ENCODE measurements at places on chromosomes 4 and X. TPM values are rescaled to one million over a fixed set of nuclear protein-coding genes. Genes with fewer than 3 reads are reported as not detected.

DNA sequence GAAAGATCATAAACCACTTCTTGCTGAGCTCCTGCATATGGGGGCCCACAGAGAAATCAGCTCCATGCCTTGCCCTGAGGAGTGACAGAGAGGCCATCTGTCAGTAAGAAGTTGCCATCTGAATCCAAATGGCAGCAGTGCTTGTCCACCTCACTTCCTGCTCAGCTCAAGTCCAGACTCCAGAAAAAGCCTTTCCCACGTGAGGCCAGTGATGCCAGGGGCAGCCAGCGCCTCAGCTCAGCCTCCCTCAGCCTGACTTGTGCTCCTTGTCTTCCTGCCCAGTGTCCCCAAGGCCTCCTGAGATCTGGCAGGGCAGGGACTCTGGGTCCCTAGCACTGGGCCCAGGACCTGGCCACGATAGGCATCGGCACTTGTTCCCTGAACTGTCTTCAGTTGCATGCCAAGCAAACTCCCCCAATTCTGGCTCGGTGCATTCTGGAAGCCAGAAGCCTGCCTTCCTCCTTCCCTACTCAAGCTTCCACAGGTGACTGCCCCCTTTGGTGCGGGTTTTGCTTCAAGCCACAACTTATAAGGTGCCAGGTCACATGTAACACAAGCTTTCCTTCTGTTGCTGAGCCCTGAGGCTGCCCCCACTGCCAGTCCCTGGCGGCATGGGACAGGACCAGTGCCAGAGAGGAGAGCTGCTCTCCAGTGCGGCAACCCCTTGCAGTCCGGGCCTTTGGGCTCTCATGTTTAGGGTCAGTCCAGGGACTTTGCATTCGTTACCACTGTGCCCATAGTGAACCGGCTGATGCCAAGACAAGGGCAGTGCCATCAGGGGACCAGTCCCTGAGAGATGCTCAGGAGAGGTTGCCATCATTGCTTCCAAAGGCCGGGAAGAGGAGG is 2.2 kb downstream of the ZNF185 start:
- DNase-seq: no peak

Gene MPP1
- total RNA-seq: 34.6 TPM

Gene HERC3
- 26.1 TPM for total RNA-seq

- no peak for DNase-seq
These were observed 260.6 kb downstream of the NKX6-1 start for GRCh38 chr4:84238247-84239090.

DNA sequence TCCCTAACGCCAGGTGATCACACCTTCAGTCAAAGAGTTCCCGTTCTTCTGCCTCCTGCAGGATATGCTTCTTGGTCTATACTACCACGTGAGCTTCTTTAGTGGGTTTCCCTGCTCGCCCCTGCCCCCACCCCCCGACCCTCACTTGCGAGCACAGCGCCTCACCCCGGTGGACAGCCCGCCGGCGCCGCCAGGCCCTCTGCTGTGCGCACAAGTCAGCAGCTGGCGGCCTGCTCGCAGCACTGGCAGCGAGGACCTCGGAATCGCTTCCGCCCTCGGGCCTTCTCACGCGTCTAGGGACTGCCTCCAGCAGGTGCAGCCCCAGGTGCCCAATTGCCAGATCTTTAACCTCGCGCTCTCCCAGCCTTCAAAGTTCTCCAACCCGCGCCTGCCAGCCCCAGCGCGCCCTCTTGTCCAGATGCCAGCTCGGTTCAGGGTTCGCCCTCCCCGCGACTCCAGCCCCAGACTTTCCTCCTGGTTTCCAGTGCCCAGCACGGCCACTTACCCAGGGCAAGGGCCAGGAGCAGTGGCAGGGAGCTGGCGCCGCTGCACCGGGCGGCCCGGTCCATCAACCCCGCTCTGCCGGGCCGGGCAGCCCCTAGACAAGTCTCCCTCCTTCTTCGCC is 454 bp downstream of the BTC start:
- no peak for DNase-seq

Gene FAM50A
- 20.4 TPM for total RNA-seq

DNA sequence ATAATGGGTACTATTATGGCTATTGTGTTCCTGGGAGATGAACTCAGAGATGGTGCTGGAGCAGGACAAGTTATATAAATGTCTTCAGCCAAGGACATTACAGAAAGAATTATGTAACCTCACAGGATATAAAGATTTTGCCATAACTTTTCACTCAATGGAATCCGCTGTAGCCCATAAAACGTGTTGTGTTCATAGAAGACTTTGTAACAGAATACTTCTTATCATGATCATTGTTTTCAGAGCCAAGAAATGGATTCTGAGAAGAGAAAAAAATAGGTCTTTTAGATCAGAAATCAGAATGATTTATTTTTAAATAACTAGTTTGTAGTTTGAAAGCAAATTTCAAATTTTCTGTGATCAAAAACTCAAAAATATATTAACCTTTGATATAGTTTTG is 441.0 kb upstream of the TENM3 start:
- no peak for DNase-seq

- DNase-seq: no peak
These were observed 56.2 kb upstream of the CYSLTR1 start for GRCh38 chrX:78383594-78383993.
